ENCODE measurements at places on chromosomes 6 and 20. TPM values are rescaled to one million over a fixed set of nuclear protein-coding genes. Genes with fewer than 3 reads are reported as not detected.

DNA sequence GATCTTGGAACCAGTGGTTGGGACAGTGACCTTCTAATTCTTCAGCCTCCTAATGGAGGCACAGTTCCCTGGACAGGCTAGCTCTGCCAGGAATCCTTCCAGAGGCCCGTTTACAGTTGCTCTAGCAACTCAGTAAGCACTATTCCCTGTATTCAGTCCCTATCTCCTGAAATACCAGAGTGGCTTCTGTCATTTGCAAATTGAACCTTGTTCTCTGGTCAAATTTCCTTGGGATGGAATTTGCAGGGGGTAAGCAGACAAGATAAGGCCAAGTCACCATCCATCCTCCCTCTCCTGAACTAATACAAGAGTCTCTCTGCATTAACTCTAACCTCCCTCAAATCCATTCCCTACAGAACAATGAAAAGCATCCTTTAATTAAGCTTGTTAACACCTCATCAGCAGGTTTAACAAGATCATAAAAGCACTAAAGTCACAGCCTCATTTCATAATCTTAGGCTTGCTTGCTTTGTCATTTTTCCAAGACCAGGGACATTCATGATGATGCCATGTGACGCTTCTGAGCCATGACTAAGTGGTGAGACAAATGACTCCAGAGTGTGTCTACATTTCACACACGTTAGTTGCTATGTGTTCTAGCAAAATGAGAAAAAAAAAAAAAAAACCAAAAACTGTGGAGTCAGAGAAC lies 37.1 kb downstream of the SLC22A23 start:
- DNase-seq = no peak
- no peak overlapping the region for H3K27ac ChIP-seq
- H3K27me3 ChIP-seq = peaks cover 30% of the 10 kb centered on the region

NKAIN2 gene
- total RNA-seq = not detected

CCN6 gene
- not detected for total RNA-seq

GRCh38 chr6:111687652-111688051 lies 82.0 kb upstream of the TRAF3IP2 start:
- H3K27ac ChIP-seq = peak overlapping the region; percentile 98
- DNase-seq = no peak
- H3K36me3 ChIP-seq = peaks cover 22% of the 10 kb centered on the region
- H3K27me3 ChIP-seq = no peaks in the 10 kb centered on the region
- peaks cover 65% of the 10 kb centered on the region for H3K4me1 ChIP-seq
- H3K4me3 ChIP-seq = no peak overlapping the region

GRCh38 chr6:30219244-30219643 lies 6.0 kb upstream of the TRIM26 start:
- peaks cover 20% of the 10 kb centered on the region for H3K4me1 ChIP-seq
- H3K4me3 ChIP-seq = no peak overlapping the region
- no peaks in the 10 kb centered on the region for H3K36me3 ChIP-seq
- no peak for DNase-seq

DNA sequence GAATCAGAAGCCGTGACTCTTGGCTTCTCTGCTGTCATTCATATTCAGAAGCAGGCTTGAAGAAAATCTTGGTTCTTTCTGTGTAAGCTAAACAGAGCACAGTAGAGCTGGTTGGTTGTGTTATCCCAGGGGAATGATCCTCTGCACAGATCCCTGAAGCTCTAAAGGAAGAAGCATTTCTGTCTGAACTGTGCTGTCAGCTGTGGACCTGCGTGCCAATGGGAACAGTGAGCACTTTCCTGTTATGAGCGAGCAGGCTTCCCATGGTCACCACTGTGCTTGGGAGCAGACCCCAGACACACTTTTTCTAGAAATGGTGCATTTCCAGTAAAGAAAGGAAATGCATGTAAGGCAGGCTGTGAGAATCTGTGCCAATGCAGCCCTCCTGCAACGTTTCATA lies 490.2 kb downstream of the EPM2A start:
- DNase-seq = no peak
- no peaks in the 10 kb centered on the region for H3K36me3 ChIP-seq
- H3K4me1 ChIP-seq = no peaks in the 10 kb centered on the region

- no peak overlapping the region for H3K27ac ChIP-seq
- peak overlapping the region; percentile 3 for H3K4me3 ChIP-seq
- peaks cover 4% of the 10 kb centered on the region for H3K36me3 ChIP-seq
- H3K27me3 ChIP-seq = no peaks in the 10 kb centered on the region
- peaks cover 38% of the 10 kb centered on the region for H3K4me1 ChIP-seq
Measured at GRCh38 chr20:853406-853996, 20.0 kb downstream of the FAM110A start.

ZFP64 gene
- 9.8 TPM for total RNA-seq

DNA sequence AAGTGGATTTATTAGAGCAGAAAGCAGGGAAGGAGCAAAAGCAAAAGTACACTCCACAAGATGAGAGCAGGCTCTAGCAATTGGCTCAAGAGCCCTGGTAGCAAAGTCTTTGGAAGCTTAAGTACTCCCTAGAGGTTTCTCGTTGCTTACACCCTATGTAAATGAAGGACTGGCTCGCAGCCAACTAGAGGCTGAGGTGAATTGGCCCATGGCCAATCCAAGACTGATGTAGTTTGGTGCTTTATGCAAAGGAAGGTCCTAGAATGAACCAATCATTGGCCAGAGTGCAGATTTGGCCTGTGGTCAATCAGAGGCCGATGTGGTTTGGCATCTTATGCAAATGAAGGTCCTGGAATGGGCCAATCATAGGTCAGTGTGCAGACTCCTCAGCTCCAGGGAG lies 191.3 kb upstream of the ARID1B start:
- H3K27me3 ChIP-seq = peaks cover 33% of the 10 kb centered on the region
- H3K27ac ChIP-seq = no peak overlapping the region
- no peak overlapping the region for H3K4me3 ChIP-seq
- no peaks in the 10 kb centered on the region for H3K4me1 ChIP-seq
- no peaks in the 10 kb centered on the region for H3K36me3 ChIP-seq
- no peak for DNase-seq

DNA sequence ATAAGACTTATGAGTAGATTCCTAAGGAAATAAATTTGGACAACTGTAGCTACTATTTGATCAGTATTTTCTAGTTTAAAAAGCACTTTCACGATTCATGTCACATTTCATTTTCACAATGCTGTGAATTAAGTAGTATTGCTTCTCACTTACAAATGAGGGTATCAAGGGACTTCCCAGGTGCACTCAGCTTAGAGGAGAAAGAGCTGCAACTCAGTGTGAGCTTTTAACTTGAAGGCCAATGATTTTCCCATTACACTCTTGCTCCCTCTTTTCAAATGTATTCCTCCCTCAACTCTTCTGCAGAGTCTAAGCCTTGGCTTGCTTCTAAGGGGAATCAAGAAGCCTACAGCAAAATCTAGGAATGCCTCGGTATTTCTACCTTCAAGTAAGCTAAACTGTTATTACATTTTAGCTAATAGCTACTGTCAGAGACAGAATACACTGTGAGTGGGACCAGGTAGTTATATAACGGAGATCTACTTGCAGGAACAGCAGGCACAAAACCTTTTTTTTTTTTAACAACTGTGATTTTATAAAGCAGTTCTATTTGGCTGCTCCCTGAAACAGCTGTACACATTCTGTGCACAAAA lies 339.0 kb downstream of the SYNE1 start:
- peaks cover 16% of the 10 kb centered on the region for H3K36me3 ChIP-seq
- no peak overlapping the region for H3K27ac ChIP-seq
- H3K27me3 ChIP-seq = no peaks in the 10 kb centered on the region
- H3K4me1 ChIP-seq = peaks cover 39% of the 10 kb centered on the region

DNA sequence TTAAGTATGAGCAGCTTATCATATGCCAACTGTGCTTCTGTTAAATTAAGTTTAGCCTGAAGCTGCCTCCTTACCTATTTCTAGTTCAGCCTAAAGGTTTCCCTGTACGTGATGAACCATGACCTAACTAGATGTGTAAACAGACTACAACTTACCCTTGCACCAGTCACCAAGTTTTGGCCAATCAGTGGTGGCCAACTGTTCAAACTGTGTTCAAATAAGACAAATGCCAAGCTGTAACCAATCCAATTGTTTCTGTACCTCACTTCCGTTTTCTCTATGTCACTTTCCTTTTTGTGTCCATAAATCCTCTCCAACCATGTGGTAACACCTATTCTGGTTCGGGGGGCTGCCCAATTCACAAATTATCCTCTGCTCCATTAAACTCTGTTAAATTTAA lies 6.0 kb upstream of the SLC2A10 start:
- H3K27me3 ChIP-seq = peaks cover 63% of the 10 kb centered on the region
- H3K36me3 ChIP-seq = peaks cover 6% of the 10 kb centered on the region
- no peak for DNase-seq

GNRH2 gene
- total RNA-seq = 0.94 TPM

- peak overlapping the region; percentile 87 for H3K27ac ChIP-seq
- peak overlapping the region; percentile 88 for H3K4me3 ChIP-seq
- H3K27me3 ChIP-seq = peaks cover 31% of the 10 kb centered on the region
- no peaks in the 10 kb centered on the region for H3K36me3 ChIP-seq
- no peak for DNase-seq
Measured at GRCh38 chr6:6811128-6812009, 222.8 kb downstream of the LY86 start.
